Activated CD4-positive, alpha-beta T cell treated with anti-CD3 and anti-CD28 coated beads, Interleukin-2, amount 50 U/mL, for 48 hours (primary cell): ENCODE measurements at places on chromosomes 5 and 9.
A peak's percentile ranks its signal among the peaks of the same experiment; 100 is the strongest.

DNA sequence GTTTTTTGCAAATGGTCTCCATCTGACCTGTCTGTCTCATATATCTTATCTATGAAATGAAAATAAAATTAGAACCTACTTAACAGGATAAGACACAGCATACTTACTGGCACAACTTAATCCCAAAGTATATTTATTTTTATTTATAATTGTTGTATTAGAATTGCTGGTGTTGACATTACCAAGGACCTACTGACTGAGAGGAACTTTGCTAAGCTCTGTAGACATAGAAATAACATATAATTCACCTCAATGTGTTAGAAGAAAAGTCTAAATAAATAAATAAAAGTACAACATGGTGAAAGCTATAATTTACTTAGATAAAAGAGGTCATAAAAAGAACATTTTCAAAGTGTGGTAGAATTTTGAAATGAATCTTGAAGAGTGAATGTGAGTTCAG lies 1650.5 kb upstream of the NUDT12 start:
- DNase-seq = no peak

- DNase-seq = no peak
Measured at GRCh38 chr5:56432321-56432720, 199.2 kb upstream of the ANKRD55 start.

- DNase-seq = no peak
Measured at GRCh38 chr5:1687301-1687970, 112.2 kb downstream of the MRPL36 start.

DNA sequence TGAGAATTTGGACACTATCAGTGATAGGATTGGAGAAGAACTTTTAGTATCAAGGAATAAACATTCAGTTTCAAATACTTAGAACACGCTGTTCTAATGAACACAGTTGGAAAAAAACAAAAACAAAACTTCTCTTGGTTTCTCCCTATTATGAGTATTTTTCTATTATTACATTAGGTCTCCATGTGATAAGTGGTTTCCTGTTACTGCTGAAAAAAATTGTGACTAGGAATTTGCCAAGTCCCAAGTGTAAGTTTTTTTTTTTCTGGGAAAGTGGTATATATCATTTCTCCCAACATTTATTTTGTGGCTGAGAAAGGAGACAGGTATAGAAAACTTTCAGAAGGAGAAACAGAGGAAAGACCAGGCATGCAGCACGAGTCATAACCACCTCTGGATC lies 41.1 kb downstream of the PCSK1 start:
- DNase-seq = no peak

DNA sequence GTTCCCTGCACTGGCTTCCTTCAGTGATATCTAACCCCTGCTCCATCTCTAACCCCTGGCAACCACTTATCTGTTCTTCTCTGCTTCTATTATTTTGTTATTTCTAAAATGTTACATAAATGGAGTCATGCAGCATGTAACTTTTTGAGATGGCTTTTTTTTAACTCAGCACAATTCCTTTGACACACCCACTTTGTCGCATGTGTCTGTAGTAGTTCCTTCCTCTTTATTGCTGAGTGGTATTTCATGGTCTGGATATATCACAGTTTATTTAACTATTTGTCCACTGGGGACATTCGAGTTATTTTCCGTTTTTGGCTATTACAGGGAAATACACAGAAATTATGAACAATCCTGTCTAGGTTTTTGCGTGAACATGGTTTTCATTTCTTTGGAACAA lies 200.2 kb downstream of the TRIO start:
- no peak for DNase-seq

- DNase-seq = no peak
Measured at GRCh38 chr5:42779083-42779482, 22.5 kb downstream of the CCDC152 start.

DNA sequence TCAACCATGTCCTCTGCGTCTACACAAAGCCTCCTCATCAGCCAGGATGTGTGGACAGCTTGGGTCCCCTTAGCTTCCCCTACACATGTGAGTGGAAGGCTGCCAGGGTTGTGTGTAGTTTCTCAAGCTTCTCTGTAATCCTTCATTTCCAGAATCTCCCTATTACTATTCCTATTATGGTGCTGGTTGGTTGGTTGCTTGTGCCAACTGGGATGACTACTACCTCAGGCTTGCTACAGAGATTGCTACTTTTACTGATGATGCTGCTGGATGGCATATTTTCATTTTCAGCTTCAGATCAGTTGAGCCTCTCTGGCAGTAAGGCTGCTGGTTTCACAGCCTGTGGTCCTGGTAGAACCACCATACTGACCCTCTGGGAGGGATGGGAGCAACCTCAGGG lies 39.9 kb downstream of the ATG10 start:
- DNase-seq = no peak

DNA sequence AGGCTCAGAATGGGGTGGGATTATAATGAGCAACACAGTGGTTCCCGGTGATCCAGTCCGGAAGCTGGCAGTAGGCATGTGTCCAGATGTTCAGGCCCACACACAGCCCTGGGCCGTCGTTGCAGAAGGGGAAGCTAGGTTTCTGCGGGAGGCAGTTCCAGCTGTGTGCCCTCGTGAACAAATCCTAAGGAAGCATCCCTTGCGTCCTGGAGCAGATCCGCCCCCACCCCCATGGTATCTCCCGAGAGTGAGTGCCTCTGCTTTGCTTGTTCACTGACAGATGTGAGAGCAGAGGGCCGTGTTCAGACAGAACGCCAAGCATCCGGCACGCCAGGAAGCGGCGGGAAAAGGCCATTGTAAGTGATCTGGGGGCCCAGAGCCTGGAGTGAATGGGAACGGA lies 104.8 kb downstream of the PDE6A start:
- no peak for DNase-seq

DNA sequence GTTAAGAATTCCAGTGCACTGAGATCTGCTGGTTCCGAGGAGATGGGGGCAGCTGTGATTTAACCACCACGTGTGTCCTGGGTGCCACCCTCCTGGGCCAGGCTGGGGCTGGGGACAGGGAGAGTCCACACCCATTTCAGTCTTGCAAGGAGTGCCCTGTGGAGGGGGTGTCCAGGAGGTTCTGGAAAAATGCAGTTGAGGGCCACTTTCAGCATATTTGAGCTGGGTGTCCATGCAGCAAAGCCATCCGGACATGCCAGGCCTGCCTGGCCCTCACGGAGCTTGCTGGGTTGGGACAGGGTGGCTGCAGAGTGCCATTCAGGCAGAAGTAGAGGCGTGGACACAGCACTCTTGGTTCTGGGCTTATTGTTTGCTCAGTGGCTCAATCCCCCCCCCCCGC lies 68.1 kb downstream of the NEK6 start:
- DNase-seq = no peak

GRCh38 chr5:111756581-111757354 lies at the start of gene NREP:
Gene NREP (minus strand): TSS chr5:111757194. CDS start chr5:111755772, 1,422 bp downstream.
- peak; percentile 29 for DNase-seq

GRCh38 chr5:94771742-94772141 lies 153.3 kb downstream of the SLF1 start:
- no peak for DNase-seq

DNA sequence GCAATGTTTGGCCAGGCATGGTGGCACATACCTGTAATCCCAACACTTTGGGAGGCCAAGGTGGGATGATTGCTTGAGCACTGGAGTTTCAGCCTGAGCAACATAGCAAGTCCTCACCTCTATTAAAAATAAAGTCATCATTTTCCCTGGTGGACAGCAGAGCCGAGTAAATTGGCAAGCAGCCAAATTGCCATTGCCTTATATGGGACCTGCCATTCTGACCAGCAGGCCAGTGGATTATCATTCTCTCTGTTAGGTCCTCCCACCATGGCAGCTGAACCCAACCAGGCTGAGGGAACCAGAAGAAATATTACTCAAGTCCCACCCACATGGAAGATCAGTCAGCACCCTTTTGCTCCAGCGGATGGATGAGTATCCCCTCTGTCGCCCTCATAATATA lies 1829.9 kb downstream of the EFNA5 start:
- DNase-seq = no peak
